Effector CD8-positive, alpha-beta T cell (primary cell): ENCODE measurements at places on chromosomes 1 and 21.

DNA sequence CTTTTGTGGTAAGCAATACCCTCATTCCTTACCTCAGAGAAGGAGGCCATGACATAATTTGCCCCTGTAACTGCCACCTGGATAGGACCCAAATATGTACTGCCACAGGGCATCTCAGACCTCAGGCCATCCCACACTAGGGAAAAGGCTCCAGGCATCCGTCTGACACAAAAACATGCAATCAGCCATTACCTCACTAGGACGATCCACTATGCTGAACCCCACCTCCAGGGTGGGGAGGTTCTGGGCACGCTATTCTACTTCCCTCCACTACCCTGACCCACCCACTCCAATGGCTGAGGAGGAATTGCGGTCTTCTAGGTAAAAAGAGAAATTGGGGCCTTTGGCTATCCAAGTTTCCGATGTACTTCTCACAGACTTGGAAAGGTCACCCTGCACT, 53.6 kb downstream of the ERI3 start:
- DNase-seq, result no peak

DNA sequence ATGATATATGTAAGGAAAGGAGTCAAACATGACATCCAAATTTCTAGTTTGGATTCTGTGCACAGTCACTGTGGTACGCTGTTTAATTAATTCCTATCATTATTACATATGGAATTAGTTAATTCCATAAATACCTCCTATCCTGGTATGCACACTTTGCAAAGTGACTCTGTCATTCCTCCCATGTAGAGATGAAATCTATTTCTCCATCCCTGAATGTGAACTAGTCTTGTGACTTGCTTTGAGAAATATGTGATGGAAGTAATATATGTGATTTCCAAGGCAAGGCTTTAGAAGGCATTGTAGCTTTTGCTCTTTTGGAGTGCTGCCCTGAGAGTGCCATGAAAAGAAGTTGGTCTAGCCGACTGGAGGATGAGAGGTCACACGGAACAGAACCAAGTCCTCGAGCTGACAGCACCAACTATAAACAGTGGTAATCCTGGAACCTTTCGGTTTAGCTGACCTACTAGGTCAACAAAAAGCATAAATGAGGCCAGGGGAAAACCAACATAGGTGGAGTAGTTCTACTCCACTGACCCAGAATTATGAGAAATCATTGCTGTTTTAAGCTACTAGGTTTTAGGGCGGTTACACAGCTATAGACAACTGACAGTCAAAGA, 1.5 kb downstream of the SELENOF start:
- DNase-seq, result no peak

DNA sequence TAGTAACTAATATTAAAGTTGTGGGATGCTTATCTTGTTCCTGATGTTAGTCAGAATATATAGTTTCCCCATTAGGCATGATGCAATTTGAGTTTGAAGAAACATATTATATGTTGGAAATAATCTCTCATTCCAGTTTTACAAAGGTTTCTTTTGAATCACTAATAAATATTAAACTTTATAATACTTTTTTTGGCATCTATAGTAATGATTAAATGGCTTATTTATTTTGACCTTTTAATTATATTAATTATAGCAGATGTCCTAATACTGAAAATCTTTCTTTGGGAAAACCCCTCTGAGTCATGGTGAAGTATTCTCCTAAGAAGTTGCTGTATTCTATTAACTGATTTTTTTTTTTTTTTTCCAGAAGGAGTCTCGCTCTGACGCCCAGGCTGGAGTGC, 28.5 kb upstream of the PTGS2 start:
- no peak for DNase-seq

GRCh38 chr21:36211660-36212512, 55.3 kb downstream of the DOP1B start:
- DNase-seq, result no peak

- DNase-seq, result no peak
Measured at GRCh38 chr1:4150262-4150661, 250.2 kb upstream of the C1orf174 start.

GRCh38 chr1:168343566-168343965, 62.9 kb downstream of the TBX19 start:
- DNase-seq, result no peak

- DNase-seq, result no peak
Measured at GRCh38 chr1:192284927-192285326, 31.9 kb upstream of the RGS21 start.

DNA sequence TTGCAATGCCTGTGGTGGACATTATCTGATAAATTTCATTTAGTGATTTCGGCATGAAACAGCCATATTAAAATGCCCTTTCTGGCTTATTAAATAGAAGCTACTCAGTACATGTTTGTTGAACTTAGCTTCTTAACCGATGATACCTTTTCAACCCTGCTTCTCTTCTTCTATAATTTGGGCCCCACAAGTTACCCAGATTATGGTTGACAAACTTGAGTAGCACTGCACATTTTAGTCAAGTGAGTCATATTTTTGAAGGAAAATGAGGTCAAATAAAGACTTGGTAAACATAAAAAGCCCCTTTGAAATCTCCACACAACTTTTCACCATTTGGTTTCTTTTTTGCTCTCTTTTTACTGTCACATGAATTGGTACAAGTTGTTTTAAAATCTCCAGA, 33.8 kb downstream of the GIPC2 start:
- no peak for DNase-seq

GRCh38 chr1:21338573-21339355, 48.5 kb upstream of the ECE1 start:
- no peak for DNase-seq

DNA sequence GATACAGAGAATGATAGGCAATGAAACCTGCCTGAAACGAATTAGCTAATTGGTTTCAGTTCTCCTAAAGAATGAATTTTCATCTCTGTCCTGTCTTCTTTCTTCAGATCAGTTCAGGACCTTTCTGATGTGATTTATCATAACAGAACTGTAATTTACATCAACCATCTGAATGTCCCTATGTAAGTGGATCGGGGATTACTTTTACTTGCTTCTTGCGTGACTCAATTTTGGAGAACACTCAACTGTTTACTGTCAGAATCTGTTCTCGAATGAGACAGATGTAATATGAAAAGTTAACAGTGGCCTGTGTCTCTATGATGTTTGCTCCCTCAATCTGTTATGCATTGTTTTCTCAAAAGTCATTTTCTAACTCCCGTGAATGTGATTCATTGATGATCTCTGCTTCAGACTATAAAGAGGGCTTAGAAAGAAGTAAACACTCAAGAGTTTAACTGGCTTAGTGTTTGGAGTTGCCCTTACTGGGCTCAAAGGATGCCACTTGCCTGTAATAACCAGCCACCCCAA, 111.0 kb downstream of the GABPA start:
- DNase-seq, result no peak

DNA sequence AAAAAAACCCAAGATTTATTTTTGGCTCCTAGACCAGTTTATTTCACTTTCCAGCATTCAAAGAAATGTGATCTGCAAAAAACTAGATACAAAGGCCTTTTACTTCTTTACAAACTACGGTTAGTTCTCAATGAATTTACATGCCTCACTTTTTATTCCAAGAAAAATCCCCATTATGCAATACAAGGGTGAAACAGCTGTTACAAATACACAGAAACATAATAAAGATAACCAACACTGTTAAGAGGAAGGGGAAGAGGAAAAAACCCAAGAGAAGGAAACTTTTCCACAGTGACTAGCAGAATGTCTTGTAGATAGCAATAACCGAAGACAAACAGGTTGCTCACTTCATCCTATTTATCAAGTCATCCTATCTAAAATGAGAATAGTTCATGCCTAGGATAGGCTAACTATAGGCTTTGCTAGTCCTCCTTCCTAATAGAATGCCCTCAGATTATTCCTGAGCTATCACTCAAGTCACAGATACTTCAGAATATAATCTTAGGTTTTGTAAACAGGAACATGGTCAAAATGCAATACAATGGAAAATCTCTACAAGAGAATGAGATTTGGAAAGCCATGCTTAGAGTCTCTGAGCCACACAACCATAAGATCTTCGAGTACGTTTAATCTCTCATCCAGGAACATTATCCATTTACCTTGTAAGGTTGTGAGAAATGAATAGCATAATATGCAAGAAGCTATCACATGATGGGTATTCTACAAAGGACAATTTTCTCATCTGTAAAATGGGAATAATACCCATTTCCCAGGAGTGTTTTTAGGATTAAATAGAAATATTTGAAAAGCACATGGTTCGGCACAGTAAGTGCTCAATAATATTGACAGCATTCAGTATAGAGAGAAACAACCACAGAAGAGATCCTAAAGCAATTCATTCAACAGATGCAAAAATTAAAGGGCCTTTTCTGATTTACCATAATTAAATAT, 5.4 kb downstream of the PNRC2 start:
- DNase-seq, result no peak

DNA sequence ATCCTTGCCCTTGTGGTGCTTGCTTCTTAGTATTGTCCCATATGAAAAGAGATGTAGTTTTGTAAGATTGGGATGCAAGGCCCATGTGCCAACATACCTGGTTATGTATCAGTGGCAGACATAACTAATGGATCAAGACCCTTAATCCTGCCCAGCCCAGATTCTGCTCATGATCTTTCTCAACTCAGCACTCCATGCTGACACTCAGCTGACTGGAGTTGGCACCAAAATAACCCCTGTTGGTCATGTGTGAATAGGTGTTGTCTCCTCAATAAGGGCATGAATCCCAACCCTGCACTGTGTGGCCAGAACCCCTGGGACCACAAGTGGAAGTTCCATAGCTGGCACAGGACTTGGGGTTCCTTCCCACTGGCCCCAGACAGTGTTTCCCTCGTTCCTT, 13.9 kb upstream of the CNR2 start:
- DNase-seq, result no peak

DNA sequence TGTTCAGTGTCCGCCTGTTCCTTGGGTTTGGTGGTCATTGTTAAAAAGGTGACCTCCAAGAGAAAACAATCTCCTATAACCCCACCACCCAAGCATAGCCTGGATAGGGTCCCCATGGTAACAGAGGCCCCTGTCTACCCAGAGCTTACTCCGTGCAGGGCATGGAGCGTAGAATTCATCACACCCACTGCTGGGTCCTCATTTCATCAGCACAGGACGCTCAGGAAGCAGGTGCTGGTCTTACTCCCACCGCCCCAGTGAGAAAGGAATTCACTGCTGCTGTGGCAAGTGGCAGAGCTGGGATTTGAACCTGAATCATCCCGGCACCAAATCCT, 37.0 kb downstream of the ARHGEF10L start:
- no peak for DNase-seq

DNA sequence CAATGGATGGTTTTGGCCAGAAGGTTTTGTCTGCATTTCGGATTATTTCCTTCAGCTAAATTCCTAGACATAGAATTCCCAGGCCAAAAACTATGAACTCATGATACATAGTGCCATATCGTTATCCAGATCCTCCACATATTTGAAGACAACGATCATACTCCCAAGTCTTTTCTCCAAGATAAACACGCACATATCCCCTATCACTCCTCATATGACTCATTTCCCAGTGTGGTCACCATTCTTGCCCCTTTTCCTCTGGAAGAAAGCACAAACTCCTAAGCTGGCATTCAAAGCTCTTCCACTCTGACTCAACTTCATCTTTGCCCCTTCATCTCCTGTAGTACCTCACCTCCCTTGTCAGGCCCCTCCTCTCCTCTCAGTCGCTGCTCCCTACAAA, 277.6 kb downstream of the PLPP3 start:
- DNase-seq, result no peak

DNA sequence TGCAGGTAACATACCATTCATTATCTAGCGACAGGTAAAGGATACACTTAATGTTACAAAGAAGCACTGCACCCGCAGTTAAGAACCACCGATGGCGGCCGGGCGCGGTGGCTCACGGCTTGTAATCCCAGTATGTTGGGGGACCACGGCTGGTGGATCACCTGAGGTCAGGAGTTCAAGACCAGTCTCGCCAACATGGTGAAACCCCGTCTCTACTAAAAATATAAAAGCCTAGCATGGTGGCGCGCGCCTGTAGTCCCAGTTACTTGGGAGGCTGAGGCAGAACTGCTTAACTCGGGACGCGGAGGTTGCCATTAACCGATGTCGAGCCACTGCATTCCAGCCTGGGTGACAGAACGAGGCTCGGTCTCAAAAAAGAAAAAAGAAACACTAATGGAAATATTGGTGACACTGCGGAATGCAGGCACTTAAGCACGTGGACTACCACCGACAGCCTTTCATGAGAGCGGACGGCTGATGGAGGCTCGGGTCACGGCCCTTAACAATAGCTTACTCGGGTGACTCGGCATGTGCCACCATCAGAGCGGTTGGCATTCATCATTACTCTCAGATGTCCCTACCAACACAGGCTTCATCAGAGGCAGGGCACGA, 542 bp downstream of the GAS5 start:
- DNase-seq, result no peak

- no peak for DNase-seq
Measured at GRCh38 chr1:99122039-99122438, 117.4 kb upstream of the PLPPR5 start.

DNA sequence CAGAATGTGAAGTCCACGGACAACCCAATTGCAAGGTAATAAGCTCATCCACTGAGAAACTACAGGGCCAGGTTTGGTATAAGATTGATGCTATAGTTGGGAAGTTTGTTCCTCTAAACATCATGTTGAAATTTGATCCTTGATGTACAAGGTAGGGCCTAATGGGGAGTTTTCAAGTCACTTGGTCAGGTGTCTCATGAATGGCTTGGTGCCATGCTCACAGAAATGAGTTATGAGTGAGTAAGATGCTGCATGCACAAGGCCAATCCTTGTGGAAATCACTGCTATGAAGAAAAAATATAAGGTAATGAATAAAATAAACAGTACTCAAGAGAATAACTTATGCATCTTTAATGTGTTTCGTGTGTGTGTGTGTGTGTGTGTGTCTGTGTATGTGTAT, 1891.2 kb downstream of the NCAM2 start:
- no peak for DNase-seq

DNA sequence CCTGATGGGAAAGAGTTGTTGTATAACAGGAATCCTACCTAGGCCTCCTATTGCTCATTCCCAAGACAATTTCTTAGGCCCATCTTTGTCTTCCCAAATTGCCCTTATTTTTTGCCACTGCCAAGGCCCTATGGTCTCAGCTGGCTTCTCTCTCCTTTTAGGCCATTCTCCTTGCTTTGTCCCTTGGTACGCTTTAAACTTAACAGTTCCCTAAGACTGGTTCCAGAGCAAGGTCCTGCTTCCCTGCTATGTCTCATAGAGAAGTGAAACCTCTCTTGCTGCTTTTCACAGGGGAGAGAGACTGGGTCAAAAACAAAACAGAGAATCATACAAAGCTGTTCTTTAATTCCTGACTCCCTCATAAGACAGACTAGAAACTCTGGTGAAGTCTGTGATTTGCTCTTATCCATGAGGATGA, 77.1 kb downstream of the XCL2 start:
- no peak for DNase-seq

GRCh38 chr1:239587574-239588369, 201.4 kb downstream of the CHRM3 start:
- no peak for DNase-seq

DNA sequence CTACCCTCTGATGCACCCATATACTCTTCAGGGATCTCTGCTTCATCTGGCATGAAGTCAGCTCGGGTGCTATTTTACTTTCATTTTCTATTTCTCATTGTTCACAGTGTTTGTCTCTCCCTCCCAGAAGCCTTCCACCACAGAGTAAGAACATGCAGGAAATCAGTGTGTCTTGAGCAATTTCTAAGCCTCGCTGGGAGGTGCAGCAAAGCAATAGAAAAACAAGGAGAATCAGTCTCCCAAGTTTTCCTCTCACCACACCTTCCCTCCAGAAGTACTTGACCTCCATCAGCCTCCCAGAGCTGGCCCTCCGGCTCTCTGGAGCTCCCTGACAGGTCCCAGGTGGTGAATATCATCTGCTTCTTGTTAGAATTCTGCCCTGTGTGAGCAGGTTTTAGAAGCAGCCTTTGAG, 594.7 kb upstream of the CAMK1G start:
- DNase-seq, result no peak

GRCh38 chr21:42465008-42465802, 30.8 kb downstream of the RSPH1 start:
- no peak for DNase-seq
